Omental fat pad (tissue), 4 donors: ENCODE measurements at places on chromosomes 13 and 19.

- no peak for DNase-seq
Measured at GRCh38 chr13:27302643-27303262, 32.1 kb downstream of the RASL11A start.

GRCh38 chr13:111898956-111899713 is 167.8 kb upstream of the SOX1 start:
- DNase-seq = no peak

GRCh38 chr13:70817576-70817975 is 709.3 kb upstream of the KLHL1 start:
- no peak for DNase-seq

DNA sequence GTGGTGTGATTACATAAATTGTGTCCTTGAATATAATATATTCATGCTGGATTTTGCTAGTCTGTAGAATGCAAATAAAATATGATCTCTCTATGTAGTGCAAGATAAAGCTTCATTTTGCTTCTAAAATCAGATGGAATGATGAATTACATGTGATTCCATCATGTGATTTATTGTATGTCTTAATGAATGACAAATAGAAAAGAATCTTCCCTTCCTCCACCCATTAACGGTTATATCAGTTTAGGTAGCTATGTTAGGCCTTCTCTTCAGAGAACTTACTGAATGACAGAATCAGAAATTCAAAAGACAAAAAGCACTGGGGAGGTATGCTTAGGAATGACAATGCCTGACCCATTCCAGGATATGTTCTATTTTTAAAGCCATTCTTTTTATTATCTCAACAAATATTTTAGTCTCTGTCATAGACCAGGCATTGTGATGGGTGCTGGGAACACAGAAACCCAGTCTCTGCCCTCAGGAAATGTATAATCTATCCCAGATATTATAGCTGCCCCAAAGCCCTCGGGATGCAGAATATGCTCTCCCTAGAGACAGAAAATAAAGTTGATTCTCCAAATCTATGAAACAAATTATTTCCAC is 90.6 kb downstream of the TEX26 start:
- DNase-seq = no peak

GRCh38 chr19:4831304-4831978 is at the start of gene TICAM1:
TICAM1 (minus strand) TSS chr19:4831712; CDS start chr19:4818377, 13,335 bp downstream.
- DNase-seq = peak; percentile 67

DNA sequence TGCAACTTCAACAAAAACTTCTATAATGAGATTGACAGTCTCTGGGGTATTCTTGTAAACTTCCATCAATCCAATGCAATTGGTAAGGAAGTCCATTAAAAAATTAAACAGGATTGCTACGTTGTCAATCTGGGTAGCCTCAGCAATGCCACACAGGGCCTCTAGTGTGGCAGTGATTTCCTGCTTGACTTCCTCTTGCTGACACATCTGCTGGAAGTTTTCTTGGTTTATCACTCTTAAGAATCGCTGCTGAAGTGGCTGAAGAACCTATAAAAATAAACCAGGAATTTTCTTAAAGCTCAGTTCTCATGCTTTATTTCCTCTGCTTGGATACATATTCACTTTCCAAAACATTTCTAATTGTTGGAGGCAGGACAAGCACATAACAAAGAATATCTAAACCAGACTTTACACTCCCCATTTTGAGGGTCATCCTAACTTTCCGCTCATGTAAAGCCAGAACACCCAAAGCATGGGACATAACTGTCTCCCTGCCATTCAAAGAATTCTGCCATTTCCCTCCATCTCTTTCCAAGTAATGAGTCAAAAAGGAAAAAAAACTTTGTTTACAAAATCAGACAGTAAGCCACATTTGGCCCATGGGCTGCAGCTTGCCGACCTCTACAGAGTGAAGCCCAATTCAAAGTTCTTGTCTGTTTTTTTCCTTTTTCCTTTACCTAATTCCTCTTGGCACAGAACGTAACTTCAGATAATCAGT is 23.2 kb upstream of the EEF1AKMT1 start:
- DNase-seq = no peak

DNA sequence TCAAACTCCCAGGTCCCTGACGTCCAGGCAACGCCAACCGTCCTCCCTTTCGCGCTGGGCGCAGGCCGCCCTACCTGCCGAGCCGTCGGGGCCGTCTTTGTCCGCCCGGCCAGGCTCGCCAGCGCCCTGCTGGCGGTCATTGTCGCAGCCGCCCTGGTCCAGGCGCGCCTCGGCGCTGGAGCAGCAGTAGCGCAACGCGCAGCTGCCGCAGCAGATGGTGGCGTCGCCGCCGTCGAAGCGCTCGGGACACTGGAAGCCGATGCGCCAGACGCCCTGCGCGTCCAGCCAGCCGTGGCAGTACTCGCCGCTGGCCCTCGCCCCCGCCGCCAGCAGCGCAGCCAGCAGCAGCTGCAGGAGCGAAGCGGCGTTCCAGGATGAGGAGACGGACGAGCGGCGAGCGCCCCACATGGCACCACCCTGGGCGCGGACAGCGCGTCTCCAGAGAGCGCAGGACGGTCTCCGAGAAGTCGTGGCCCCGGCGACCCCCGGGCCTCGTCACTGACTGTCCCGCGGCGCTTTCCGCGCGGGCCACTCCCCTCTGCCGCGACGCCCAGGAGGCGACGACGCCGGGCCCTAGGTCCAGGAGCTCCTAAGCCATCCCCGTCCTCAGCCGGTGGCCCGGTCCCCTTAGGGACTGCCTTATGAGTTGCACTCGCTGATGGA is 1.1 kb downstream of the SHISA2 start:
- no peak for DNase-seq

- DNase-seq = no peak
Measured at GRCh38 chr19:1910177-1910576, 5.0 kb downstream of the ADAT3 start.

DNA sequence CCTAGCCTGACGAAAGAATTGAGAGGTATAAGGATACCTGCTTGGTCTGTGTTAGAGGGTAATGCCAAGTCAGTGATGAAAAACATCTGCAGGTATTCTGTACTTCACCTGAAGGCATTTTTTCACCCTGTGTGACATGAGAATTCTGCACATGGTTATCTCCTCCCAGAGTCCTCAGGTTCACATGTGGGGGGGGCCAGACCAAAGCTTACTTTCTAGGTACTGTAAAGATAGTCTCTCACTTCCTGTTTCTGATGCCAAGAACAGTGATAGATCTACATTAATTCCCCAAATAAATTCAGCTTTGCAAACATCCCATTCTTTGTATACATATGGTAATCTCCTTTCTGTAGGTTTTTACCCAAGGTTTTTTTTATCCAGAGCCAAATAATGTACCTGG is 53.4 kb downstream of the GPC6 start:
- DNase-seq = no peak

- DNase-seq = no peak
Measured at GRCh38 chr13:33918199-33918932, 100.4 kb downstream of the RFC3 start.

DNA sequence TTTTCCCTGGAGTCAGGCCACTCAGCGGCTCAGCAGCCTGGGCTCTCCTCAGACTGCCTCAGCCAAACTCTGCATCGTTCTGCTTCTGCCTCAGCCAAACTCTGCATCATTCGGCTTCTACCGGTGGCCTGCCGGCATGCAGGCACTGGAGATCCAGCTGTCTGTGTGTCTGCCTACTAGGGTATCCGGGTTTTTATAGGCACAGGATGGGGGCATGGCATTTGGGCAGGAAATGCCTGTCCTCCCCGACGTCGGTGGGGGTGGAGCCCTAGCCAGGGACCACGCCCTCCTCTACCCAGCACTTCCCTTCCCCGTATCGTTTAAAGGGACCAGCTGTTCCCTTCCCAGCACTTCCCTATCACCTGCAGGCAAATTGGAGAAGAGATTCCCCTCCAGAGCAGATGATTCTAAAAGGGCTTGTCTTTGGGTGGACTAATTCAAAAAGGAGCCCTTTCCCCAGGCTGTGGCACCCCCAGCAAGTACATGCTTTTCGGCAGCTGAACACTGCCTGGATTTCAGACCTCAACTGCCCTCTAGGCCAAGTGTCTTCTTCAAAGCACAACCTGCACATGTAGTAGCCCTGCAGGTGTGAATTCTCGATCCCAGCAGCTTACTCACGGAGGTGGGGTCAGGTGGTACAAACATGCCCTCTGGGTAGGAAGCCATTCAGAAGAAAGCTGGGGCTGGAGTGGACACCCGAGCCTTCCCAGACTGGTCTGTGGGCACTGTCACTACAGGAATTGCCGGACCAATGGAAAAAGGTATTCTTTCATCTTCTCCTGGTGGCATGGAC is 25.4 kb upstream of the GPR12 start:
- DNase-seq = no peak

- no peak for DNase-seq
Measured at GRCh38 chr13:57627663-57628062, 3.9 kb upstream of the PCDH17 start.

GRCh38 chr19:5903624-5904351 is at the start of gene NDUFA11:
NDUFA11 (minus strand) TSS chr19:5903790; CDS start chr19:5903708, 82 bp downstream.
- DNase-seq = peak; percentile 100

- no peak for DNase-seq
Measured at GRCh38 chr13:56563663-56564062, 577.1 kb upstream of the PRR20A start.

DNA sequence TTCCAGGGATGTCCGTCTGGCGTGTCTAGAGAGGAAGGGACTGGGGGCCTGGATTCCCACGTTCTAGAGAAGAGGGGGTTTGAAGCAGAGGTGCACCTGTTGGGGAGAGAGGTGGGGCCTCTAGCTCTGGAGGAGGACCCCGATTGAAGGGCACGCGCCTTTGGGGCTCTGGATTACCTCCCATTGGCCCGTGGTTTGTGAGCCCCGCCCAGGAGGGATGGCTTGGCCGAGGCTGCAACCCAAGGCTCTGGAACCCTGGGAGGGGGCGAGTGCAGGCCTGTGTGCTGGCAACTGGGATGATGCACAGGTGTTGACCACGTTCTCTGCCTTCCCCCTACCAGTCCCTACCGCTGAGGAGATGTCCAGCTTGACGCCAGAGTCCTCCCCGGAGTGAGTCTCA is 20.2 kb downstream of the TMEM150B start:
- DNase-seq = no peak

GRCh38 chr13:111327730-111328573 is 7.5 kb downstream of the TEX29 start:
- DNase-seq = no peak

DNA sequence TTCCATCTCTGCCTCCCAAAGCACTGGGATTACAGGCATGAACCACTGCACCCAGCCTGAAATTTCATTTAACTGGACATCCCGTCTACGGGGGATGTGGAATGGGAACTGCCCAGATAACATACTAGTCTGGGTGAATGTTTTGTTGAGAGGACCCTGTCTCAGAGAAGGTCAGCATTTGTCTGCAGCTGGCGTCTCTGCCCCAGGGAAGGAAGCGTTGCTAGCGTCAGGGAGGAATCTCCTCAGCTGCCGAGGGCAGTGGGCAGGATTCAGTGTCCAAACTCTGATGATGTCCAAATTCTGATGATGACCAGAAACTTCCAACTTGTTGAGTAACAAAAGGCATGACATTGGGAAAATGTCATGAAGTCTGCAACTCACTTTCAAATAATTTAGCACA is 3.1 kb downstream of the NXNL1 start:
- no peak for DNase-seq

DNA sequence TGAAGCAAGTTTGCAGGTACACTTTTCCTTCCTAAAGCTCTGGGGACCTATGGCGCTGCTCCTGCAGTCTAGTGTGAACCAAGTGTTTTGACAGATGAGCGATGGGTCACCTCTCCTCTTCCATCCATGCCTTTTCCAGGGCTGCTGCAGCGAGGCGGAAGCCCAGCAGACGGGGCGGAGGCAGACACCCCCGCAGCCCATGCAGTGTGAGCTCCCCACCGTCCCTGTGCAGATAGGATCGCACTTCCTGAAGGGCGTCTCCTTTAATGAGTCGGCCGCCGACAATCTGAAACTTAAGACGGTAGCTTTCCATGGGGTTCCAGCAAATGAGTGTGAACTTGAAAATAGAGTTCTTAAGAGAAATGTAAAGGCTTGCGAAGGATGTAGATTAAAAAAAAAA is 37.1 kb upstream of the GPI start:
- DNase-seq = no peak

DNA sequence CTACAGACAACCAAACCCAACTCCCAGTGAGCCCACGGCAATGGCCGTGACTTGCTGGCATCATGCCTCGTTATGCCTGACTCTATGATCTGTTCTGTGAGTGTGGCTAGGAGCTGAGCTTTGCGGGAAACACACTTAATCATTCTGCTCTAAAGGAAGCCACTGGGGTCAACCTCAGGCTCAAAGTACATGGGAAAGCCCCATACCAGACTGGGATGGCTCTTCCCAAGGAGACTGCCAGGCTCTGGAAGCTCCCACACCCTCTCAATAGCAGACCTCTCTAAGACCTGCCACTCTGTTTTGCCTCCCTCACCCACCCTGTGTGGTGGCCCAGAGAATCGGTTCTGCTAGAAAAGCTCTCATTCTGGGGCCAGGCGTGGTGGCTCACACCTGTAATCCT is 2.2 kb downstream of the PEPD start:
- no peak for DNase-seq

DNA sequence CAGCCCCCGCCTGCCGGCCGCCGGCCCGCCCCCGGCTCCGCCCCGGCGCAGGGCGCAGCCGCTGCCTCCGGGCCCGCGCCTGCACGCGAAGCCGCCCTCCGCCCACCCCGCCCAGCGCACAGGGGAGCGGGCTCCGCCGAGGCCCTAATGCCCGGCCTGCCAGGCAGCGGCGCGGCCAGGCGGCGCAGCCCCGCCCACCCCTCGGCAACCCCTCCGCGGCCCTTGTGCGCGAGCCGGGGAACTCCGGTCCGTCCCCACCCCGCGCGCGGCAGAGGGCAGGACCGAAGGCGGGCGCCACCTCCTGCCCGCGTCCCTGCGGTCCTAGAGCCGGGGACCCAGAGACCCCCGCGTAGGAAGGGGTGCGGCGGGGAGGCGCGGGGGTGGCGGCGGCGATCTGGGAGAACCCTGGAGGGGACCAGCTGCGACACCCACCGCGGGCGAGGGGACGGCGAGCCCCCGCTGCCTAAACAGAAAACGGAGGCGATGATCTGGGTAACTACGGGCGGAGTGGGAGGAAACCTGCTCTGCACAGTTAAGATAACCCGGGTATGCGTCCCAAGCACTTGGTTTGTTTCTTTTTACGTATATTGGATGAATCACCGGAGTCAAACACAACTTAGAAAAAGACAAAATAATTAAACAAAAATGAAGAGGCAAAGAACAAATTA is 350 bp upstream of the USP12 start:
- DNase-seq = peak; percentile 50

DNA sequence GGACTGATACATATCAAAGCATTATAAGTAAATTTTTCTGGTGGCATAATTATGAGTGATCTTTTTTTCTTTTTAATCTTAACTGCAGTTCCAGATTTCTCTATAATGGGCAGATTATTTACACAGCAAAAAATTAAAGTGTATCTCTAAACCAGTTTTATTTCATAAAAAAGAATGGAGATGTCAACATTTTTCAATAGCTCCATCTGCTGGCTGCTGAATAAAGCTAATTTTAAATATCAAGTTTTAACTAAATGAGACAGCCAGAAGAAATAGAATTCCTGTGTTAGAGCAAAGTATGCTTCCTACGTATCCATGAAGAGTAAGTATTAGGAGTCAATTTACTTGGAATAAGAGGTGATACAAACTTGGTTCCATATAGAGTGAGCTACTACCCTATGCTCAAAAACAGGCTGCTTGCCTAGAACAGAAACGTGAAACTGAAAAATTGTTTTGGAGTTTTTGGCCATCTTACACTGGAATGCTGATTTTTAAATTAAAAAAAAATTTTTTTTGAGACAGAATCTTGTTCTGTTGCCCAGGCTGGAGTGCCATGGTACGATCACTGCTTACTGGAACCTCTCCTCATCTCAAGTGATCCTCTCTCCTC is 5.0 kb upstream of the PDS5B start:
- DNase-seq = no peak
